ENCODE measurements at places on chromosomes 16 and 17.

GRCh38 chr17:69779378-69780214 is 295.4 kb upstream of the KCNJ16 start:
- DNase-seq, result no peak

- DNase-seq, result no peak
Observed at GRCh38 chr17:40321524-40321929, 12.5 kb downstream of the RARA start.

GRCh38 chr16:1706386-1707192 is 594 bp downstream of the MAPK8IP3 start:
- no peak for DNase-seq

DNA sequence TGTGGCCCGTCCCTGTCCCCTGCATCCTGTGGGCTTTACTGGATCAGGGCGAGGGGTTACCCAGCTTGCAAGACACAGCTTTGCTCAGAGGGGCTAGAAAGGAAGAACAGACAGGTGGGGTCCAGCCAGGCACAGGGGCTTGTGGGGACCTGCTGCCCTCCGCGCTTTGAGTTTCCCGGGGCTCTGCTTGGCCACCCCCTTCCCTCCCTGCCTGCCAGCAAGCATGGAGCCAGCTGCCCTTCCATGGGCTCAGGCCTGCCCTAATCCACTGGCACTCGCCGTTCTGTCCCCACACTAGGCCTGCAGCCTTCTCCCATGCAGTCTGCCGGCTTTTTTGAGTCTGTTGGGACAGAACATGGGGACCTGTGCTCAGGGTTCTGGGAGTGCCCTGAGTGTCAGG is 3.4 kb downstream of the SNN start:
- no peak for DNase-seq

DNA sequence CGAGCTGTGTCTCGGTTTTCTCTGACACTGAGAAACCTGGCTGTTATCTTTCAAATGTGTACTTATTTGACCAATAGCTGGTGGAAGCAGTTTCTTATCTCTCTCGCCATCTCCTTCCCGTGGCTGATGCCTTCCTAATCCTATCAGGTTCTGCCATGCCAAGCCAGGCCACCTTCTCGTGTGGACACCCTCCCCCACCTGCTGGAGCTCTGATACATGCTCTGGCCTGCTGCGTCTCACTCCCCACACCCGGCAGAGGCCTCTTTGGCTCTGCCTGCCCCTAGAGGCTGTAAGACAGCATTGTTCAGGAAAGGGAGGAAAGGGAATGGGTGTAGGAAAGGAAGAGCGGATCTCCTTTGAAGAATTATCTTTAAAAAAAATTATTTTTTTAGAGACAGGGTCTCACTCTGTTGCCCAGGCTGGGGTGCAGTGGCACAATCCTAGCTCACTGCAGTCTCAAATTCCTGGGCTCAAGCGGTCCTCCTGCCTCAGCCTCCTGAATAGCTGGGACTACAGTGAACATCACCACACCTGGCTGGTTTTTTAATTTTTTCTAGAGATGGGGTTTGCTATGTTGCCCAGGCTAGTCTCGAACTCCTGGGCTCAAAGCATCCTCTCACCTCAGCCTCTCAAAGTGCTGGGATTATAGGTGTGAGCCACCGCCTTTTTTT is 7.5 kb upstream of the ARMC5 start:
- no peak for DNase-seq

Measured in GM04503 (cell line).